ENCODE measurements at places on chromosomes 3 and 15.

- DNase-seq = no peak
Measured at GRCh38 chr3:128455116-128455515, 11.6 kb downstream of the DNAJB8 start.

GRCh38 chr3:141840737-141841544 lies 35.5 kb upstream of the ATP1B3 start:
- no peak for DNase-seq

GRCh38 chr3:10758304-10759037 lies 57.6 kb upstream of the SLC6A11 start:
- DNase-seq = peak; percentile 79

- DNase-seq = no peak
Measured at GRCh38 chr3:135456108-135456790, 509.3 kb upstream of the PPP2R3A start.

DNA sequence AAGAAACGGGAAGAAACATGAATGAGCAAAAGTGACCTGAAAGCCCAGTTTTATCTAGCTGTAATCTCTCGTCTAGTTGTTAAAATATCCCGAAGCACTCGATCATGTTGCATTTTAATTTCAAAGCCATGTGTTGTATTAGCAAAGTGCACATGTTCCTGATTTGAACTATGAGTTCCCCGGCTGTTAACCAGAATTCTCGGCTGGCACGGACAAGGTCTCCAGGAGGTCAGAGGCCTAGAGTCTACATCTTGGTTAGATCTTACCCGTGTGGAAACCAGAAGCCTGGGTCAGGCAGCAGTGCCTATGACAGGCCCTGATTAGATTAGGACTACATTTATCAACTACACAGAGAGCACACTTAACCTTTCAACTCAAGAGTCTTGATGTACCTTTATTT lies 195.8 kb downstream of the CDIN1 start:
- no peak for DNase-seq

GRCh38 chr3:175593331-175593730 lies 734.2 kb downstream of the NAALADL2 start:
- DNase-seq = no peak

GRCh38 chr3:183517607-183518006 lies 37.9 kb downstream of the KLHL6 start:
- DNase-seq = no peak

GRCh38 chr3:111676211-111677006 lies 81.3 kb upstream of the ZBED2 start:
- no peak for DNase-seq

GRCh38 chr3:147390589-147391569 lies 15.5 kb downstream of the ZIC4 start:
- no peak for DNase-seq

Data from suppressor macrophage (primary cell).